ENCODE measurements at places on chromosomes 5 and 9.

- no peak for DNase-seq
Observed at GRCh38 chr9:127166111-127166510, 43.7 kb upstream of the ANGPTL2 start.

DNA sequence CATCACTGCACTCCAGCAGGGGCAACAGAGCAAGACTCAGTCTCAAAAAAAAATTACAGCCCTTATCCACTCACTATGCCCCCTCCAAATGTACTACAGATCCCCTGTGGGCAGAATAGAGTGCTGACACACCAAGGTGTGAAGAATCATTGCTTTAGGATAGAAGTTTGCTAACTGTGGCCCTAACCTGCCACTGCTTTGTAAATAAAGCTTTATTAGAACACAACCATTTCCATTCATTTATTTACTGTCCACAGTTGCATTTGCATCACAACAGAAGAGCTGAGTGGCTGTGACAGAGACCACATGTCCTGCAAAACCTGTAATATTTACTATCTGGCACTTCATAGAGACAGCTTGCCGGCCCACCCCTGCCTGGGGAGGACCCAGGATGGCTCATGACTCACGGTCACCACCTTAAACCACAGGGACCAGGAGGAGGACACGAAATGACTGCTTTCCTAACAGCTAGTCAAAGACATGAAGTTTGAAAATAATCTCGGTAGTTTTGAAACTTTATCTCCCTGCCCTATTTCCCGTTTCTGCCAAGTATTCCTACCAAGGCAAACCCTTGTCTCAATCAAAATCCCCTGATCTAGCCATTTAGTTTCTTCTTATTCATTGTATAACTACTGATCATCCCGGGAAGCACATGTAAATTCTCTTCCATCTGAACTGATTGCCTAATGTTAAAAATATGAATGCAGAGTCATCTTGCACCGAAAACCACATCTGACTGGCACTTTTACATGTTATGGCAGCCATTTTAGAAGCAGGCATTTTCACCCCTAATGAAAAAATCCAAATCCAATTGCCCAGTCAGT is 206.1 kb downstream of the SLIT3 start:
- DNase-seq, result no peak

DNA sequence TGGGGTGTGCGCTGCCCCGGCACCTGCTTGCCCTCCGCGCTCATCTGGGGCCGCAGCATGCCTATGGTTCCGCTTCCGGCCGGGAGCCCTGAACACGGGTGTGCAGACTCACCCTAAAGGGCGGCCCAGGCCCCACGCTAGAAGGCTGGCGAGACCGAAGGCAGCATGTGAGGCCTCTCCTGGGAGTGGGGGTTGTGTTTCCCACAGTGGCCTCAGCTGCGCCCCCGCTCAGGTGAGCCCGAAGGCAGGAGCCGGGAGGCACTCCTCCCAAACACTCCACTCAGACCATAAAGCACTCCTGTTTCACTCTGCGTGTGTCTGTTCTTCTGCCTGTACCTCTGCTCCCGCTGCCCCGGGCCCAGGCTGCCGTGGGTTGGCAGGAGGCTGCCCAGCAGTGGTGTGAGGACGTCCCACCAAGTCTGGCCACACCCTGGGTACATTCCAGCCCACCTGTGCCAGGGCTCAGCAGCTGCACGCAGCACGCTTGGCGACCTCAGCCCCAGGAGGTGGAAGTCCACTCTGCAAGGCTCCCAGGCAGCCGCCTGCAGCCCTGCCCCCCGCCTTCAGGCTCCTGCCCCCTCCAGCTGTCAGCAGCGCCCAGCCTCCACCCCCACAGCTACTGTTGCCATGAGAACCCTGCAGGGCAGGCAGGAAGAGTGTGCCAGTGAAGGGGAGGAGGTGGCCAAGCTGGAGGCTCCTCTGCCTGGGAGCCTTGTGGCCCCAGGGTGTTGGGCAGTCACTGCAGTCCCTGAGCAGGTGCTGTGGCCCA is 1.2 kb upstream of the AJM1 start:
- DNase-seq, result no peak

- no peak for DNase-seq
Observed at GRCh38 chr5:176744584-176744965, 65.8 kb upstream of the UNC5A start.

DNA sequence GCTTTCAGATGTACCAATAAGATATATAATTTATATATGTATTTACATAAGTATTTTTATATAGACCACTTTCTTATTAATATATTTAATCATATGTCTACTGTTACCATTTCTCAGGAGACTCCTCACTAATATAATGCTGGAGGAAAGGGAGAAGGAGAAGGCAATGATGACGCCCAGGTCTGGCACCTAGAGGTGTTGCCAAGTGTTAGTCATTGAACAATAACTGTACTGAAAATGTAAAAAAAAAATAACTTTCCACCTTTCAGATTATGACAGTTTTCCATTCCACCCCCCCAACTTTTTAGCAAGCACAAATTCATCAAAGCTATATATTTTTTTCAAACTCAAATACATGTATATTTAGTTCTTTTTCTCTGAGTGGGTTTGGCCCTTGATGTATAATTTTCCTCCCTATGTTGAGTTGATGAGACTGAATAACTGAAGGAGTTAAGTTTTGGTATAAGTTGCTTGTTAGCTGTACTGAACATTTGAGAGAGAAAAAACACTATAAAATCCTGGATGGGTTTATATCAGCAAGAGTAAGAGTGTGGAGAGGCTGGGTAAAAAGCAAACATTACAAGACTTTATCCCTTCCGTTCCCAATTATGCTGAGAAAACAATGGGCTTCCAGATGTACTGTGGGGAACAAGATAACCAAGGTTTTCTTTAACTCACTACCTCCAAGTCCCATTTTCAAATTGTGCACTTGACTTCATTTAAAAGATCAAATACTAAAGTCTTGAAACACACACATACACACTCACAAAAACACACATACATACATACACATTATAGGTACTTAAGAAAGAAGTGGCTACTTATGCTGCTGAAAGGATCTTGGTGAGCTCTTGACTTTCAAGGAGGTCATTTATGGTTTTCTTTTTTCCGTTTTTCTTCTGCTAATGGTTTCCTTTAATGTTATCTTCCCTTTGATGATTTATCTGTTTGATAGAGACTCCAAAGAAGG is 142.8 kb upstream of the IFNE start:
- no peak for DNase-seq

- DNase-seq, result no peak
Observed at GRCh38 chr5:80569961-80570786, at the start of gene ANKRD34B. TSS of gene ANKRD34B (minus strand) at chr5:80570280. CDS start at chr5:80560019, 10,261 bp downstream.

GRCh38 chr9:16046713-16047112 is 493.9 kb downstream of the CCDC171 start:
- DNase-seq, result no peak

DNA sequence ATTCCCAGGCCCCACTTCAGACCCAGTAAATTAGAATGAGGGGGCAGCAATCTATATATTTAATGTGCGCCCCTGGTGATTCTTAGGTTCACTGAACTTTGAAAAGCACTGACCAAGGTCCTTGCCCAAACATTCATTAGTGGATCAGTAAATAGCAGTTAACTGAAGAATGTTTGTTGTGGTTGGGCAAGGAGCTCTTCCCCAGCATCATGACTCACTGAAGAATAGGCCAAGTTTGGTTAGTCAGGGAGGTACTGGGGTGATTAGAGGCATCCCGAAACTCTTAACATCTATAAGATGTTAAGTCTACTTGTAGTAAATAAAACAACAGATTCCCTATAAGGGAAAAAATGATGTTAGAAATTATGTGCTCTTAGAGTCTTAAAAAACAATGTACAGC is 833 bp upstream of the MROH2B start:
- no peak for DNase-seq

DNA sequence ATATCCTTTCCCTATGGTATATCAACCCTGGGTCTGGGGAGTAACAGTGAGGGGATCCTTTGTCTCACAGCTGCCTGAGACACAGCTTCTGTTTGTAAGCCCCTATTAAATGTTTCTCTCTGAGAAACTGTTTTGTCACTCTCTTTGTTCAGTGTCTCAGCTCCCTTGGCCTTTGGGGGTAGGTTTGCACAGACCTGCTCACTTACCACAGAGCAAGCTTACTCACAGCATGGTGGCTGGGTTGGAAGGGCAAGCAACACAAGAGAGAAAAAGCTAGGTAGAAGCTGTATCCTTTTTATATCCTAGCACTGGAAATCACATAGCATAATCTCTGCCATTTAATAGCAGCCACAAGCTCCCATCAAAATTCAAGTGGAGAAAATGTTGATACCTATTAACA is 4.5 kb downstream of the BAAT start:
- DNase-seq, result no peak

DNA sequence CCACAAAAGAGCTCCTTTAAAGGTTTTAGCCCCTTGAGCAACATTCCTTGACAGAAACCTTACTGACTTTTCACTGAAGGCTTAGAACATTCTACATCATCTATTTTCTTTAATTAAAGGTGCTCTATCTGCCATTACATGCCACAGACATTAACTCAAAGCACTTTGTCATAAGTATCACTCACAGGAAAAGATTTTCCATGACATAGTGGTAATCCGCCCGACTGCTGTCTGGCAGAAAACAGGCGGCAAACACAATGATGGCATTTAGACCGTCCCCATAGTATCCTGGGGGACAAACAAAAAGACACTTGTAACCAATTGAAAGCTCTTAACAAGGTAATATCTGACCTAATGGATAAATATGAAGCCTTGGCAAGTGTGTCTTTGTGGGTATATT is 126.2 kb upstream of the PCA3 start:
- DNase-seq, result no peak
